ENCODE measurements at places on chromosomes 12 and 14. TPM values are rescaled to one million over a fixed set of nuclear protein-coding genes. Genes with fewer than 3 reads are reported as not detected.

The SERPINA5 gene
- 7.7 TPM for total RNA-seq

The HNRNPA1 gene
- total RNA-seq: 237 TPM

The IFNG-AS1 gene
- total RNA-seq: not detected

- no peak for DNase-seq
Observed at GRCh38 chr14:86944434-86944833, 1048.5 kb downstream of the GALC start.

DNA sequence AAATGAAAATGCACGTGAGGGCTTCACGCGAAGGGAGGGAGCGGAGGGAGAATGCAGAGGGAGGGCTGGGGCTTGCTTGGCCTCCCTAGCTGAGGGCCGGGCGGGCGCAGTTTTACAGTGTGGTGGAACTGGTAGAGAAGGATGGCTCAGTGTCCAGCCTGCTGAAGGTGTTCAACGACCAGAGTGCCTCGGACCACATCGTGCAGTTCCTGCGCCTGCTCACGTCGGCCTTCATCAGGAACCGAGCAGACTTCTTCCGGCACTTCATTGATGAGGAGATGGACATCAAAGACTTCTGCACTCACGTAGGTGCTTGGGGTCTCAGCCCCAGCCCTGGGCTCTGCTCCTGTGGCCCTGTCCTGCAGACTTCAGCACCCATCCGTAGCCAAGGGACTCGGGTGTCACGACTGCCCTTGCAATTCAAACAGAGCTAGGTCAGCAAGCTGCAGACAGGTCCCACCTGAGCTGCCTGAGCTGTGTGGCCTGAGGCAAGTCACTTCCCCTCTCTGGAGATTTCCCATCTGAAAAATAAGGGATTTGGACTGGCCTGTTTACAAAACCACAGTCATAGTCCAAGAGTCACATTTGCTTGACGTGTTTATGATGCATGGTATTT, 18.4 kb downstream of the OTUB2 start:
- no peak for DNase-seq

The SRGAP1 gene
- total RNA-seq: 3.3 TPM

The FGF6 gene
- total RNA-seq: not detected

DNA sequence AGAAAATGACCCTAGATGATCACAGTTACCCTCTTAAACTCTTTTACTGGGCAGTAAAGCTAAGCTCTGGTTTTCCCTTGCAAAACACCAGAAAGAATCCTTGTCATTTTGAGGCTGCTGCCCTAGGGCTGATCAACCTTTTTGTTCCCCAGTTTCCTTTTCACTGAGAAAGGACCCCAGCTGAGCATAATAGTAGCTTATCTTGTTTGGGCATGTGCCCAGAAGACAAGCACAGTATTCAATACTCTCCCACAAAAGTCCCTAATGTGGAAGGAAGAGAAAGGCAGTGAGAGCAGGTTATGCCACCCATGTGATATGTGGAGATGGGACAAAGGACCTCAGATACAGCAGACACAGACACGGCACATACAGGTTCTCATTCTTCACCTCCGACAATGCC, 332.6 kb upstream of the TMPO start:
- DNase-seq: no peak

The MUCL1 gene
- total RNA-seq: not detected

- no peak for DNase-seq
Observed at GRCh38 chr12:76706101-76706500, 57.8 kb upstream of the ZDHHC17 start.

All from right atrium auricular region (tissue), 2 donors.